Muscle of leg (tissue), 16 donors: ENCODE measurements at places on chromosomes 16 and 17.

DNA sequence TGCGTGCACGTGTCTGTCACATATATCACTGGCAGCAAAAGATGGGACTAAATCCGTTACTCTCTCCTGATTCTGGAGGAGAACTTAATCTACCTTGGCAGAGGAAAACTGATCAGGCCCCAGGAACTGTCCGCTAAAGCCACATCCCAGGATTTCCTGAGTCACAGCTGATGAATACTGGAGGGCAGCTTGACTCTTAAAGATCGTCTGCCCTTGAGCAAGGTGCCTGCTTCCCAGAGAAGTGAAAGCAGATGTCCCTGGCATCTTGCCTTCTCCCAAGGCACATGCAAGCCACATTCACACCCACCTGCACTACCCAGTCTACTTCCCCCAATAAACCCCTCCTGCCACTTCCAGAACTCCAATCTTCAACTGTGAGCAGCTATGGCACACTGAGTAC, 99.8 kb downstream of the CPPED1 start:
- no peak for DNase-seq

- no peak for DNase-seq
Observed at GRCh38 chr16:87761060-87761459, 4.7 kb downstream of the KLHDC4 start.

DNA sequence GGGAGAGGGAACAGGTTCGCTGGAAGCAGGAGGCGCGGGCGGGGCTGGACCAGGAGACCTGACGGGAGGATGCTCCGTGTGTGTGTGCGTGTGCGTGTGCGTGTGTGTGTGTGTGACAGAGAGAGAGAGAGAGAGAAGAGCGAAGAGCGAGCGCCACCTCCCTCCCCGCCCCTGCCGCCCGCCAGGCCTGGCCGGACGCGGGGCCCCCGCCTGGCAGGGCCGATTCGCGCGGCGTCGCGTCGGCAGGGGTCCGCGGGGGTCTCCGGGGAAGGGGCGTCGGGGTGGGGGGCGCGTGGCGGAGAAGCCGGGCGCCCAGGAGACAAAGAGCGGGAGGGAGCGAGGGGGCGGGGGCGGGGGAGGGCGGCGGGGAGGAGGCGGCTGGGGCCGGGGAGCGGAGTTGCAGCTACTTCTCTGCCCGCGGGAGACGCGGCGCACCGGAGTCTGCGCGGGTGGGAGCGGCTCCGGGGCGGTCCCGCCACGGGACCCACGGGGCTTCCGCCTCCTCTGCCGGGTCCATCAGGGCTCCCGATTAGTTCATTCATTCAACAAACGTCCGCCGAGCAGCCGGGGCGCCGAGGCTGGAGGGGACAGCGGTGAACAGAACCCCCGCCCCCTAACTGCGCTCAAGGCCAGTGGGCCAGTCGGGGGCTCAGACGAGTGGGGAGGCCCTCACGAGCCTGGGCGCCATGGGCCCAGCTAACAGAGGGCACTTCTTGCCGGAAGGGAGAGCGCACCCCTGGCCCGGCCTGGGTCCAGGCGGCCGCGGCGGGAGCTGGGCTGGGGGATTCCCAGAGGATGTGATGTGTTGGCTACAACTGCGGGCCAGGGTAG, at the start of gene SAMD14:
TSS of gene SAMD14 (minus strand) at position 433 of the 831 bp plus-strand sequence. CDS start 5,201 bp downstream, outside the sequence.
- DNase-seq = peak; percentile 78

DNA sequence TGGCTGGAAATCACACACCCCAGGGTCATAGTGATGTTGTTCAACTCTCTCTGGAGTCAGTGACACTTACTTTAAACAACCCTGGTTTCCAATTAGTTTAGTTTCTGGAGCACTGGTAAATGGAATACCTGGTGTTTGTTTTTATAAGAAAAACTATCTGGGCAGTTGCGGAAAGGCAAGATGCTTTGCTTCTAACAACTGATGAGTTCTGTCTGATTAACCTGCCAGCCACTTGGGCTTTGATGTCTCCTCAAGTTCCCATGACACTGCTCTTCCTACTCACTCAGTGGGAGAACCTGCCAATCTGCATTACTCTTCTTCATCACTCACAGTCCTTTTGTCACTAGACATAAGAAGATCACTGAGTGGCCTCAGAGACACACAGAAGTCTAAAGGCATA, 78.7 kb upstream of the MTMR4 start:
- DNase-seq = no peak

DNA sequence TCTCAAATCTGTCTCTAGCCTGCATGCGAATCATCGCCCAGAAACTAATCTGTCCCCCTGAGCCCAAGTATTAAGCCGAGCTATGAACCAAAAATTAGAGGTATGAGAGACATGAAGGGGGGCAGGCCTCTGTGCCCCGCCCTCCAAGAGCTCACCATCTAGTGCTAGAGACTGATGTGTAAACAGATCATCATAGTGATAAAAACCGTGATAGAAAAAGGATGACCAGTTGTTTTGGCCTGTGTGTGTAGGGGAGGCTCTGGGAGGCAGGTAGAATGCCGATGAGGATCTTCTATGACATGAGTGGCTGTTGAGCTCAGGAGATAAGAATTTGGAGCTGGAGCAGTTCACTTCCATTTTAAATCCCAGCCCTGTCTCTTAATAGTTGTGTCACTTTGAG, 89.1 kb upstream of the TBX2 start:
- DNase-seq = no peak

GRCh38 chr17:75783803-75784472, 668 bp upstream of the UNK start:
- DNase-seq = peak; percentile 75

DNA sequence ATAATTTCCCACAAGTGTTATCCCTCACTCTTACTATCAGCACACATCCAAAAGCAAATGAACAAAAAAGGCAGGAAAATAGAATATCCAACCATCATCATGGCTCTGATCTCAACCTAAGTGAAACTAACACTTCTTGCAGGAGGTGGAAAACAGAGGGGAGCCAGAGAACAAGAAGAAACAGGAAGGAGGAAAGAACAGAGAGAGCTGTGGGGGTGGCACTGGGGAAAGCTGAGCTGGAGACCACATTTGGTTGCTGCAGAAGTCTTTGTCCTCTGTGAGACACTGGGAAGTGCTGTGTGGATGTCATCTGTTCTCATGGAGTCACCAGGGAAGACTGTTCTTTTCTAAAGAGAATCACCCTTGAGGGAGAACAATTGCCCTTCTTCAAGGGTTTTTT, 34.7 kb downstream of the GRB7 start:
- no peak for DNase-seq

DNA sequence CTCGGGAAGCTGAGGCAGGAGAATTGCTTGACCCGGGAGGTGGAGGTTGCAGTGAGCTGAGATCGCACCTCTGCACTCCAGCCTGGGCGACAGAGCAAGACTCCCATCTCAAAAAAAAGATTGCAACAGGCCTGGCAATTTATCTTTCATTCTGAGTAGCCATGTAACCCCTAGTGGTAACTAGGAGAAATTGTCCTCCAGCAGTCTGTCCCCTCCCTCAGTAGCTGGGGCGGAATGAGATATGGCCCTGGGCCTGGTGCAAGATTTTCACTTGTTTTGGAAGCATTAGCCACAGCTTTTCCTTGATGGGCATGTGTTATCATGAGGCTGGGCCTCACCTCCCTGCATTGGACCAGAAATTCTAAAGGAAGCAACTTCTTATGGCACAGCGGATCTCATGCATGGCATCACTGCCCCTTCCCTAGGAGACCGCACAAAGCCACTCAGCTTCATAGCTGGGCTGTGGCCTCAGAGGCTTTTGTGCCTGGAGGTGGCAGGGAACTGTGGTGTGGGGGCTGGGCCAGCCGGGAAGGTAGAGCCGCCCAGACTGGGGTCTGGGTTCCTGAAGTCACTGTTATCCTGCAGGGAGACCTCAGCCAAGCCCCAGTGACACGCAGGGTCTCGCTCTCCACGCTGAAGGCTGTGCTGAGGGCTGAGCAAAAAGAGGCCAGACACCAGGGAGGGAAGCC, 13.4 kb downstream of the NATD1 start:
- DNase-seq = no peak

- no peak for DNase-seq
Observed at GRCh38 chr16:84717484-84717883, 17.7 kb downstream of the USP10 start.

GRCh38 chr16:28063591-28064061, at the start of gene GSG1L:
GSG1L (minus strand) TSS chr16:28063714; CDS start chr16:28063424, 290 bp downstream.
- no peak for DNase-seq

DNA sequence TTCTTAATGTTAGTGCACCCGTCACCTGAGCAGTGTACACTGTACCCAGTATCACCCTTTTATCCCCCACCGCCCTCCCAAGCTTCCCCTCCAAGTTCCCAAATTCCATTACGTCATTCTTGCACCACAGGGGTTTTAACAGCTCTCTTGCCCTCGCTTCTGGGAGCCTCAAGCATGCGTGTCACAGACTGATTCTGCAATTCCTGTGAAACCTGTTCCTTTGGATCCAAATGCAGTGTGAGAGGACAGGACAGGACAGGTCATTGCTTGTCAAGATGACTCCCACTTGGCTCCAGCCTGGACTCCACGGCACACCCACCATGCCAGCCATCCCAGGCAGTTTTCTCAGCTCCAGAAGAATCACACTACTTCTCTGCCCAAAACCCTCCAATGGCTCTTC, 44.1 kb downstream of the CYB5D2 start:
- no peak for DNase-seq

DNA sequence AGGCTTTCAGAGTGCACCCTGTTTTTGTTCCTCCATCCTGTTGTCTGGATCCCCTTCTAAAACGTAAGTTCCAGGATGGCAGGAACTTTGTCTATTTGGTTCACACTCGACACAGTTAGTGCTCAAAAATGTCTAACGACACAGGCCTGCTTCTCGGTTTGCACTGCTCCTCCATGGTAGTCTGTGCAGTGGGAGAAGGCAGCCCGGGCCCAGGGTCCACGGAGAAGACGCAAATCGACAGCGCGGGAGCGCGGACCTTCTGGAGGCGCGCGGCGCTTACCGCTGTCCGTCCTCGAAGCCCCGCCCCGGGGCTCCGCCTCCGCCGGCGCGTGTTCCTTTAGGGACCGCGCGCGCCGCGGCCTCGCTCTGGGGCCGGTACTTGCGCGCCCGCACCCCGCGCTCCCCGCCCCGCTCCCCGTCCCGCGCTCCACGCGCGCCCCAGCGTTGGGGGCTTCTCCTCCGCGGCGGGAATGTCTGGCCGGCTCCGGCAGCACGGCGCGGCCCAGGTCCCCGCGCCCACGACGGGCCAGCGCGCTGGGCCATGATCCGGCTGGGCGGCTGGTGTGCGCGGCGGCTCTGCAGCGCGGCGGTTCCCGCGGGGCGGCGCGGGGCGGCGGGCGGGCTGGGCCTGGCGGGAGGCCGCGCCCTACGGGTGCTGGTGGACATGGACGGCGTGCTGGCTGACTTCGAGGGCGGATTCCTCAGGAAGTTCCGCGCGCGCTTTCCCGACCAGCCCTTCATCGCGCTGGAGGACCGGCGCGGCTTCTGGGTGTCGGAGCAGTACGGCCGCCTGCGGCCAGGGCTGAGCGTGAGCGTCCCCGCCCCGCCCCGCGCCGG, at the start of gene NT5M:
TSS of gene NT5M (plus strand) at position 364 of the 837 bp plus-strand sequence. CDS start at position 542, 178 bp downstream.
- DNase-seq = peak; percentile 93
